ENCODE measurements at places on chromosomes 1 and 21.

GRCh38 chr1:170545476-170545875 is 13.5 kb downstream of the GORAB start:
- DNase-seq = no peak

DNA sequence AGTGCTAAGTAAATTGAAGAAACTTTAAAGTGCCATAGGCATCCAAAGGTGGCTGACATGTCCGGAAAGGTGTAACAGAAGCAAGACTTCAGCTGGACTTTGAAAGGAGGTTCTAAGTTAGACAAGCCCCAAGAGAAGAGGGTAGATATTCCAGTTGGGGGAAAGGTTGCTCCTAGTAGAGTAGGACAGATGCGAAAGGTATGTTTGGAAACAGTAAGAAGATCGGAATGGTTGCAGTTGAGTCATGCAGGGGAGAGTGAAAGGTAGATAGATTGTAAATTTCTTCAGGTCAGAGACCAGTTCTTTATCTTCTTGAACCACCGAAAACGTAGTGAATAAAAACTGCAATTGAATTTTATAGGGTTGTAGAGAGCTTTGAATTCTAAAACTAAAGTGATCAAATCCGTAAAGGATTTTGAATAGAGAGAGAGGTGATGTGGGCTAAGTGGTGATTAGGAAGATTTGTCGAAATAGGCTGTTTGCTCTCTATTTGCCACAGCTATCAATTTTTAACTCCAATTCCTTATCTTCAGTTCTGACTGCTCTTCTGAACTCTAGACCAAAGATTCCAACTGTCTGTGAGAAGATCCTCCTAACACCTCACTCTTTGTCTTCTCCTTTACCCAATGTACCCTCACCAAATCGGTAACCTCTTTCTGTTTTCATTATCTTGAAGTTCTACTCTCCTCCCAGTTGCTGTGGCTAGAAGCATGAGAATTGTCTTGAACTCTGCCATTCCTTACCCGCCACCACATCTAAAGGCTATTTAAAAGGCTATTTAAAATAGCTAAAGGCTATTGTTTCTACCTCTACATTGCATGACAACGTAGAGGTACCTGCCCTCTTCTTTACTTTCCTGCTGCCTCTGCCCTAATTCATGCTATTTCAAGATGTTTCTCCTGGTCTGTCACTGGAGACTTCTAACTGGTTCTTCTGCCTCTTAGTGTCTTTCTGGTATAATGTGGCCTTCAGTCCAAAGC is 16.7 kb downstream of the MACF1 start:
- no peak for DNase-seq

DNA sequence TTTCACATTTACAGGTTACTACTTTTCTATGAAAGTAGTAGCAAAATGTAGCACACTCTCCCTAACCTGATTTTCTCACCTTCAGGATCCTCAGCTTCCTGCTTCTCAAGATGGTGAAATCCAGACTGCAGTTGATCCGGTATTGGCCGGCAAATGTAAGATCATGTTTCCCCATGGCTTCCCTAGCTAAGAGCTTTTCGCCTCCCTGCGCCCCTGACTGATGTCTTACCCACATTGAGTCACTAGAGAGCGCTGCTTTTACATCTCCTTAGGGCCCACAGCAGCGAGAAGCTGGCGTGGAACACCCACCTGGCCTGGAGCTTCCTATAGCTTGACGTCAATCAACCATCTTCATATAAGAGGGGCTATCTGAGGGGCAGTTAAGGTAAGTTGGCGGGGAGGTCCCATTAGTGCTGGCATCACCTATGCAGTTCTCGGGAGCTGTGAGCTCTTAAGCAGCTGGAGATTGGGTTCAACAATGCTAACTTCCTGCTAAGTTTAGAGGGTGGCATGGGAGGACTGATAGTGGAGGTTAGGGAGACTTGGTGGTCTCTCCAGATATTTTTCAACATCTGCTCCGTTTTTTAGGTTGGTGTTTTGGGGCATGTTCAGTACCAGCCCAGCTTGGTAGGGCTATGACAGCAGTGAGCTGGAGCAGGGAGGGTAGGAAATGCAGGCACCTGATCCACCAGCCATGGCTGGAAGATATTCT is 5.5 kb downstream of the PTPN7 start:
- peak; percentile 71 for DNase-seq

DNA sequence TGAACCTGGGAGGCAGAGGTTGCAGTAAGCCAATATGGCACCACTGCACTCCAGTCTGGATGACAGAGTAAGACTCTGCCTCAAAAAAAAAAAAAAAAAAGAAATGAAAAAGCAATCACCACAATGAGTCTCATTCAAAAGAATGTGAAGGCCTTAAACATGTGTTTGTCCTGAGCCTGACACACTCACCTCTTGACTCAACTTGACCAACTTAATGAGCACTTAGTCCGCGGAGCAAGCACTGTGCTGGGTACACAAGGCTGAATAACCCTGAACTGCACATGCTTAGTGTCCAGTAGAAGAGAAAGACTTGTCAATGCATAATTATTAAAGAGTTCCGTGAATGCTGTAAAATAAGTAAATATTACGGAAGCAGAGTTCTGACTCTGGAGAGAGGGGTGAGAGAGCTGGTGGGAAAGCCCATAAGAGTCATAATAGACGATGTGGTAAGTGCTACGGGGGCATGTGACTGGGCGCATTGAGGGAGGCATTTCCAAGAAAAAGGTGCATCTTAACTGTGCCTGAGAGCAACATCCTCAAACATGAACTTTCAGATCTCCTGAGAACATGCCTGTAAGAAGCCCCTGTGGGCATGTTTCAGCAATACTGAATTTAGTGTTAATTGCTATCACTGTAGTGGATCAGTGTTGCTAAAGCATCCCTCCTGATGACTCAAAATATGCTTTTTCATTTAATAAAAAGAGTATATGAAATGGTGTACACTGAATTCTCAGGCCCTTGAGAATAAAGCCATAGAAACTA is 27.2 kb downstream of the MCOLN2 start:
- no peak for DNase-seq

DNA sequence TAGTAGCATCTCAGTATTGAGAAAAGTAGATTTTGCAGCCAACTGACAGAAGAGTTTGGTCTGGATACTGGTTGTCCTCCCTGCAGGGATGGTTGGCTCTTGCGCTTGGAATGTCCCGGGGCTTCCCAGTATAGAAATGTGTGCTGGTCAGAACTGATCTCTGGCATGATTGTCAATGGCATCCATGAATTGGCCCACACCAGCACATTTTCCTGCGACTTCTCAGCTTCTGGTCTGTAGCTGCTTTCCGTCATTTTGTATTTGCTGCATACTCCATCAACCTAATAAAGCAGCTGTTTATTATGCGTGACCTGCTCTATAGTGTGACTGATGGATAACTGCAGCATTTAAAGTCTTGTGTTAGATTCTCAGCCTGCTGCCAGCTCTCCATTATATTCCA is 203.7 kb downstream of the S1PR1 start:
- DNase-seq = no peak

DNA sequence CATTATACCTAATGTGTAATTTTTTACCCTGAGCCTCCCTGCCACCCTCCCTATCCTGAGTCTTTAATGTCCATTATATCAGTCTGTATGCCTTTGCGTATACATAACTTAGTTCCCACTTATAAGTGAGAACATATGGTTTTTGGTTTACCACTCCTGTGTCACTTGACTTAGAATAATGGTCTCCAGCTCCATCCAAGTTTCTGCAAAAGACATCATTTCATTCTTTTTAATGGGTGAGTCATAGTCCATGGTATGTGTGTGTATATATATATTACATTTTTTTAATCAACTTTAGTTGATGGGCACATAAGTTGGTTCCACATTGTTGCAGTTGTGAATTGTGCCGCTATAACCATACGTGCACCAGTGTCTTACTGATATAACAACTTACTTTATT is 477.1 kb upstream of the NEGR1 start:
- no peak for DNase-seq

DNA sequence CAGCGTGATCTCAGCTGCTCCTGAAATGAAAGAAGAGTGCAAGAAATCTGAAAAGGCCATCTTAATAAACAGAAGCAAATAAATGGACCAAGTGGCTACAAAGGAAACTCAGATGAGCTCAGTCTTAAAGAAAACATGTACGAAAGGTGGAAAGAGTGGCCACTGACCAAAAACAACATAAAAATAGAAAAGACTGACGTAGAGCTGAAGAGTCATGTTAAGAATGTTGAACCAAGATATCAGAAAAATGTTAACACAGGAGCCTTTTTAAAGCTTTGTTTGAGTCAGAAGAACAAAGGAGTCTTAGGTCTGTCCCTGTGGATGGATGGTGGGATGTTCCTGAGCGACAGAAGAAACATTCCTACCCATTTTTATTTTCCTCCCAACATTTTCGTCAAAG is 30.8 kb upstream of the ZNF648 start:
- DNase-seq = no peak

GRCh38 chr1:24742090-24742938 is 2.9 kb upstream of the CLIC4 start:
- DNase-seq = peak; percentile 79

DNA sequence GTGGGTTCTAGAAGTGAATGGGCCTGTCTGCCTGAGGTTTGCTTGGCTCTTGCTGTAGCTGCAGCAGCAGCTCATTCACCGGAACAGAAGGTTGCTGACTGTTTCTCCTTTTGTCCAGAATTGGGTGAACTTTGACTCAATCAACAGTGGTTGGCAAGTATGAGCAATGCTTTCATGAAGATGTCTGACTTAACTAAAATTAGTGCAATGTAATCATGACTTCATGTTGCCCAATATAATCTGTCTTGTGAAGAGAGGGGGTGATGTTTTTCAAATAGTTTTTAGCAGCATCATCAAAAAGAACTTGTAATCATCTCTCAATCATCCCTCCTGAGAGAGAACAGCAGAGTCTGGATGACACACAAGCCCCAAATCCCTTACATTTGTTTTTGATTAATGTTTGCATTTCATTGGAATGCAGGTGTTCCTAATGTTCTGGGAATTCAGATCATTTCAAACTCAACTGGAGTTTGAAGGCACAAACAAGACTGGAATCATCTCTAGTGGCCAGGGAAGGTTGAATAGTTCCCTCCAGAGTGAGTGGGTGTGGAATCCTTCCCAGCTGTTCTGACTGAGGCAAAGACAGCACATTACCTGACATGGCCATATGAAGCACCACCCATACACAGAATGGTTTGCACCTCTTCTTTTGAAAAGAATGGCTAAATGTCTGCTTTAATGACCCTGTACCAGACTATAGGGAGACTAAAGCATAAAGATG is 82.9 kb downstream of the HLX start:
- peak; percentile 96 for DNase-seq

DNA sequence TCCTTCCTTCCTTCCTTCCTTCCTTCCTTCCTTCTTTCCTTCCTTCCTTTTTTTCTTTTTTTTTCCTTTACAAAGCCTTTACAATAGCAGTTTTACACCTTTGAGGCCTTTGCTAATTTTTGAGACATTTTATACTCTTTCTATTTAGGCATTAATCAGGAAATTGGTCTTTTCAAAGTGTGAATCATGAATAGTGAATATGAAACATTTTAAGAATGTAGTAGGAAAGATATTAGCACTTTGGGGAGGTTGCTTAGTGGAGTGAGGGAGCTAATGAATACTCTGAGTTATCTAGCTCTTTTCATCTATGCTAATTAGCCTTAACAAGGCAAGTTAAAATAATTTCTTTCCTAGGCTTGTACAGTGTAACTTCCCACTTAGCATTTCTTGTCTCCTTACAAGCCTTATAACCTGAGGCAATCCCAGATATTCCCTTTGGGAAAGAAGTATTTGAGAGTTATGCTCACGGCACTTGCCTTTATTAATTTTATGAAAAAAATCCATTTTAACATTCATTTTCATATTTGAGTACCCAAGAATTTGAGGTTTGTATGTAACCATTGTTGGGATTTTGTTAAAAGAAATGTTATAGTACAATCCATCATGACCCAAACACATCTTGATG is 122.6 kb downstream of the NTNG1 start:
- DNase-seq = no peak

DNA sequence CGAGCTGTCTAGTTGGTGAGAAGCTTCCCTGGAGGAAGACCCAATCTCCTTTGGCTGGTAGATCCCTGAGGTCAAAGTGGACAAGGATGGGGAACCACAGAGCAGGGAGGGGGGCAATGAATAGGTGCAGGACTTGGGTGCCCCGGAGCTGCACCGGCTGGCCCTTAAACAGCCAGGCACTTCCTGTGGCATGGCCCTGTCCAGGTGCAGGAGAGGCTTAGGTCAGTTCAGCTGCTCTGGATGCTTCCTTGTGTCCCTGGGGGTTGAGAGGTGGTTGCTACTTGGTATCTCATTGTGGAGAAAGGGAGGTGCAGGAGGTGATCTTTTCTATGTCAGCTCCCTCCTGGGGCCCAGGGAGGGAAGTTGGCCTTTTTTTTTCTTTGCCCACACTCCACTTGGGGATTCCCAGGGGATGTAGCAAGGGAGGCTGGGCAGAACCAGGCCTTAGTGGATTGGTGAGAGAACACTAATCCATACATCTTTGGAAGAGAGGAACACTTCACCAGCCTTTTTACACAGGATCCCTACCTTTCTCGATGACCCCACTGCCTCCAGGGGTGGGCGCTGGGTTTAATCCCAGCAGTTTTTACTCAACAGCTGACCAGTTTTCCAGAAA is 1.2 kb upstream of the ST3GAL3 start:
- peak; percentile 39 for DNase-seq

GRCh38 chr1:12580054-12580887 is 37.7 kb downstream of the DHRS3 start:
- no peak for DNase-seq

DNA sequence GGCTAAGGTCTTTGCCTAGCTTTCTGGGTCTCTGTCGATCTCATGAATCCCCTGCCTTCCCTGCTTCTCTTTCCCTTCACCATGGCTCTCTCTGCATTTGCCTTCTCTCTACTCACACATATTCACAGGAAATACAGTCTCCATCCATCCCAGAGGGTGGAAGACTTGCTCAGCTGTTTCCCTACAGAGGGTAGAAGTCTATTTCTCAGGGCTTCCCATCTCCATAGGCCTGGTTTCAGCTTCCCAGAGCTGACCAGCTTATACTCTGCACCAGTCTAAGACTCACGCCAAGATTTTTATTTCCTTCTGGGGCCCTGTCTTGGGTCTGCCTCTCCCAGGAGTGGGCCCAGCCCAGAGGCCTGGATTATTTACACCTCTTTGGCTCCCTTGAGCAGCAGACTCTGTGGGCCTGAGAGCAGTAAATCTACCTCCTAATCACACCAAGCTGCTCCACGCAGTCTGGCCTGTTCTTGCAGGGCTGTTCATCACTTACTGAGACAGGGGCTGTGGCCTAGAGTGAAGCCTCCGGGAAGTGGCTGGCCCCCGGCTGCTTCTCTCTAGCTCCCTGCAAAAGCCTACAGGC is 102.5 kb downstream of the PLXNA2 start:
- DNase-seq = no peak

DNA sequence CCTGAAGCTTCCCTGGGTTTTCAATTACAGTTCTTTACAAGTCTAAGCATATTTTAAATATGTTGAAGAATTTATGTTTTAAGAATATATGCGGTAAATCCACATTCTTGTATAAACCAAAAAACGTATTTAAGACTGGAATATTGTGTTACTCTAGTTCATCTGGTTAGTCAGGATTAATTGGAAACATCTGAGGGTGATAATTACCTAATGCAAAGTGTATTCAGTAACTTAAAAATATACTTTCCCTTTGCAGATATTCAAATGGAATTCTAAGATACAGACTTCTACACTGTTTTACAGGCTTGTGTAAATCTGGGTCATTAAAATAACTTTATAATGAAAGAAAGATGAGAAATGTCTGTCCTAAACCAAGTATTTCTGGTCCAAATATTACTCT is 302.0 kb downstream of the VAV3 start:
- DNase-seq = no peak

- DNase-seq = no peak
Observed at GRCh38 chr1:76210160-76210559, 135.6 kb downstream of the ST6GALNAC3 start.

- no peak for DNase-seq
Observed at GRCh38 chr1:177472567-177472966, 301.8 kb downstream of the BRINP2 start.

All from suppressor macrophage (primary cell).